NT2/D1 (cell line): ENCODE measurements at places on chromosomes 3 and 15.

- no peak for DNase-seq
These were observed 105.4 kb downstream of the ABHD5 start for GRCh38 chr3:43796041-43796596.

GRCh38 chr3:195711813-195712534 is 8.8 kb upstream of the MUC20 start:
- no peak for DNase-seq

GRCh38 chr15:62792986-62793751 is 249.4 kb upstream of the TPM1 start:
- no peak for DNase-seq

DNA sequence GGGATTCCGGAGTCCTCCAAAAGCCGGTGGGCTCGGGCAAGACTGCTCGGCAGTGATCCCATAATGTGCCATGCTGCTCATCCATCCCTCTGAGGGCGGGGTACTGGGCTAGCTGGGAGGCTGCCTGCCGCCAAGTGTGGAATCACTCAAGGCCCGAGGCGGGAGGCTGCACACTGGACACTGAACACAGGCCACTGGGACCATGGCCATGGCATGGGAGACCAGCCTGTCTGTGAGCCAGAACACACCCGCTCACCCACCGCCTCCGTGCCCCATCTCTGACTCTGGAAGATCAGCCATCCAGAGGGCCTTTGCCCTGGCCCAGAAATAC is 1.4 kb downstream of the C3orf22 start:
- DNase-seq, result no peak

- no peak for DNase-seq
These were observed 23.9 kb upstream of the BCL2L10 start for GRCh38 chr15:52136442-52136980.

DNA sequence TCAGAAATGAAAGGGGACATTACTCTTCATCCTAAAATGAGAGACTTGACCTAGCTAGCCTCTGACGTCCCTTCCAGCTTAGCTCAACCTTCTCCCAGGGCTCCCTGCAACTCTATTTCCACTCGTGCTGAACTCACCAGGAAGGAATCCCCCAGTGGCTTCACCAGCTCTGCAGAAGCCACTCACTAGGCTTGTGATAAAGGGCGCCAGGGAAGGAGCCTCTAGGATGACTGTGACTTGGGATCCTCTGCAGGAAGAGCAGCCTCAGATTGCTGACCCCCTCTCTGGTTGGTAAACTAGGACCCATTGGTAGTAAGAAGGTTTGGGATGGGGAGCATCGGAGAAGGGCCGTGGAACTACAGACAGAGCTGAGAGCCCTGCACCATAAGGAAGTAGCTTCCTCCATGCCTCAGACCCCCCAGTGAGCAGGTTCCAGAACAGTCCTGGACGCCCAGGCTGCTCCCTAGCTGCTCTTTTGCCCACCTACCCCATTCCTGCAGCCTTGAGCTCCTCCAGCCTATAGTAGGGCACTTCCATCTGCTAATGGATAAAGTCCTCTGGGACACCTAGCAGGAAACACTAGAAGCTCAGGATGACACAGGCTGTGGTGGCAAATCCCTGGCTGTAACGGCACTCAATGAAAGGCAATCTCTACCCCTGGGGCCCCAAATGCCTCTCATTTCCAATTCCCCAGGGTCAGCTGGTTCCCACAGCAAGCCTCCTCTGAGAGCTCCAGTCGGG is 26.0 kb downstream of the PLA2G4F start:
- no peak for DNase-seq
